ENCODE measurements at places on chromosomes 7 and 10.

DNA sequence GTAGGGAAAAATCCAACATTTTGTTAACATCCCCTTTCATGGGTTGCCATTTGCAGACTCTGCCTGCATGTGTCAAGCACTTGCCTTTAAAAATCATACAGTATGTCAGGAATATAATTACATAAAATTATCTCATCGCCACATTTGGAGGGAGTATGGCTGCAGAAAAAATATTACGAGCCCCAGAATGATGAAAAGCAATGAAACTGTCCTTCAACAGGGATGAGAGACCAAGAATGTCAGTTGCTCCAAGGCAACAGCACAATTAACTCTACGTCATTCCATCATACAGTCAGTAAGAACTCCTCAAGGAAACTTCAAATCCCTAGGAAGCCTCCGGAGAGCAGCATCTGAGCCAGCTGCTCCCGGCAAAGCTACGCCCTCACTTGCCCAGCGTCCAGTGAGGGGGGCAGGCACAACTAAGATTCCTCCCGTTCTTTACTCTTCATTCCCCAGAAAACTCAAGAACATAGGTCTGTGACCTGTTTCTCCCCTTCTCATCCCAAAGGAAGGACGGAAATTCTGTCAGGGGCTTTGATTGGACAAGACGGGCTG is 132.9 kb downstream of the ANLN start:
- no peak for DNase-seq

DNA sequence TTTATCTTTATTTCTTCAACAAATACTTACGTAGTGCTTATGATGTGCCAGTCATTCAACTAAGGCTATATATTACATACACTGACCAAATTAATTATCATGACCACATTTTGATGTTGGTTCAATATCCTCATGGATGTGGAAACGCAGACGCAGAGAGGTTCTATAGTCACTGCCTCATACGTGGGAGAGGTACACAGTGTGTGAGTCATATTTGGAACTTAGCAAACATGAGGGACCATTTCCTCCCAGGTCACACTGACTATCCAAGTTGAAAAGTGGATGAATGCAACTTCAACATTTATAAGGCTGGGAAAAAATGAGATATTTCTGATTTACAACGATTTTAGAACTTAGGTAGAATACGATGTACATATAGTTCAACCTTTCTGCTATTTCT is 113.6 kb downstream of the PRLHR start:
- no peak for DNase-seq

- DNase-seq, result no peak
Measured at GRCh38 chr10:61961278-61961677, 59.8 kb downstream of the ARID5B start.

GRCh38 chr10:85545874-85546273 is 820.7 kb downstream of the GRID1 start:
- DNase-seq, result no peak

DNA sequence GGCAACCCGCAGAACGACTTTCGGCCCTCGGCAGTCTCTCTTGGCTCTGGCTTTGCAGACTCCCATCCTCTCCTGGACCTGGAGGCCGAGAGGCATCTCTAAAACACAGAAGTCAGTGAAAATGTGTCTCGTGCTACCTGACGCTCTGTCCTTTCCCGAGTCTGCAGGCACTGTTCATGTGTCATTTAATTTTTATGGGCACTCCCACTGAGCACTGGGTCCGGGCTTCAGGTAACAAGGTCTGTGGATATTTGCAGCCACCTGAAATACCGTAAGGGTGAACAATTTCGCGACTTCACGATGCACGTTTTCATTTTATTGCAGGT is 96.8 kb downstream of the GLRX3 start:
- DNase-seq, result no peak

DNA sequence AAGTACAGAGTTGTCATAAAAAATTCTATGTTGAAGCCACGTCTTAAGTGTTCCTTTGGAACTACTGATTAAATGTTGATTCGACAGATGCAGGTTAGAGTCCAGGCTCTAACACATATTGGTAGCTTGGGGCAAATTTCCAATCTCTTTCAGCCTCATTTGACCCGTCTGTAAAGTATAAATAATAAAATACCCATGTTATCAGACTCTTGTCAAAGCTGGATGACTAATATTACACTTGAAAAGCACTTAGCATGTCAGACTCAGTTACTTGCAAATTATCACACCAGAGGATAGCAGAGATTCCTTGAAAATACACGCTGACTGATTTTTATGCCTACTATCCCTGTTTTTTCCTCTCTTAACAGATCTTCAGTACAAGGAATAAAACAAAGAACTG is 18.1 kb upstream of the MACC1 start:
- no peak for DNase-seq

GRCh38 chr10:25959540-25960232 is 25.7 kb downstream of the MYO3A start:
- DNase-seq, result no peak

DNA sequence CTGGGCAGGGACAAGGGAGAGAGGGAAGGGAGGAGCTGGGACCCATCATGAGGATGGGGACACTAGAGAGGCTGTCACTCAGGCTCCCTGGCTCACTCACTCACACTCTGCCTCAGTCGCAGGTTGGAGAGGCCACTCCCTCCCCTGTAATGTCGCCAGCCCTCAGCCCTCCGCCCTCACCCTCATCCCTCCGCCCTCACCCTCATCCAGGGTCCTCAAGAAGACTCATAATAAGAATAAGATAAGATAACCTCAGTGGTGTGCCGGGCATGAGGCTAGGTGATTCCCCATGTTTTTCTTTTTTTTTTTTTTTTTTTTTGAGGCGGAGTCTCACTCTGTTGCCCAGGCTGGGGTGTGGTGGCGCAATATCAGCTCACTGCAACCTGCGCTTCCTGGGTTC is 92.2 kb downstream of the GTF2IRD1 start:
- no peak for DNase-seq

GRCh38 chr7:105304040-105304895 is 84.5 kb downstream of the SRPK2 start:
- DNase-seq, result no peak

DNA sequence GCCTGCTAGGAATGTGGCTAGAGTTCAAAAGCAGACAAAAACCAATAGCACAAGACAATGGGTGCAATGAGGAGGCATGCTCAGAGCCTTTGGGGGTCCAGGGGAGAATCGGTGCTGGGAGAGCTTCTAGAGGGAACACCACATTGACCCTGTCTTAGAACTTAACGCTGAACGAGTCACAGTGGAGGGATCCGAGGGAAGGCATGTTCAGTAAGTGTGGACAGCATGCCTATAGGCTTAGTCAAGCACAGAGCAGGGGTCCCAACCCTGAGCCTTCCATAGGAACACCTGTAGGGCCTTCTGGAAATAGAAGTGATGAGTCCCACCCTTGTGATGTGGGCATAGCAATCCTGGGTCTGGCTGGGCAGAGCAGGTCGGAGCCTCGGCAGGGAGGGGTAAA is 148.7 kb downstream of the PKD1L1 start:
- no peak for DNase-seq

- DNase-seq, result peak; percentile 89
Measured at GRCh38 chr10:119206603-119207365, 587 bp upstream of the GRK5 start.

DNA sequence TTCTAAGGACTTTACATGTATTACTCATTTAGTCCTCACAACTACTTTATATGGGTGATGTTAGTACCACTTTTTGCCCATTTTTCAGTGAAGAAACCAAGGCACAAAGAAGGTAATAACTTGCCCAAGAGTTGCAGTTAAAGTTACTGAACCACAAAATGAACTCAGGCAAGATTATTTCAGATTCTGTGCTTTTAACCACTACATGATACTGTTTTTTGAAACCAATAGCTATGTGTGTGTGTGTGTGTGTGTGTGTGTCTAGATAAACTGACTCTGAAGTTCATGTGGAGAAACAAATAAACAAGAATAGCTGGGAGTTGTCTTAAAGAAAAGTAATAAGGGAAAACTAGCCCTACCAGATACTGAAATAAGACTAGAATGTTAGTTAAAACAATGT is 60.8 kb upstream of the OIT3 start:
- no peak for DNase-seq

DNA sequence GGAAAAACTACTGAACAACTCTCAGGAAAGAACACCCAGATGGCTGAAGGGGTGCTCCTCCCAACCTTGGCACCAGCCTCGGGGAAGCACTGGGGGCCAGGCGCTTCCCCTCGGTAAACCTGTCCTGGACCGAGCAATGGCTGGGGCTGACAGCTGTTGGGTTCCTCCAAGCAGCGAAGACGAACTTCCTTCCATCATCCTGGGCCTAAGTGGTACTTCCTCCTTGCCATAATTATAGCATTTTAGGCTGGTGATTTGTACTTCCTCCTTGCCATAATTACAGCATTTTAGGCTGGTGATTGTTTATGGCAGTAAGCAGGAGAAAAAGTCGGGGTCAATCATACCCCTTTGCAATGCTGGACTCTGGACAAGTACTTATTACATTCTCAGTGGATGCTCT is 69.3 kb downstream of the MYOF start:
- no peak for DNase-seq

DNA sequence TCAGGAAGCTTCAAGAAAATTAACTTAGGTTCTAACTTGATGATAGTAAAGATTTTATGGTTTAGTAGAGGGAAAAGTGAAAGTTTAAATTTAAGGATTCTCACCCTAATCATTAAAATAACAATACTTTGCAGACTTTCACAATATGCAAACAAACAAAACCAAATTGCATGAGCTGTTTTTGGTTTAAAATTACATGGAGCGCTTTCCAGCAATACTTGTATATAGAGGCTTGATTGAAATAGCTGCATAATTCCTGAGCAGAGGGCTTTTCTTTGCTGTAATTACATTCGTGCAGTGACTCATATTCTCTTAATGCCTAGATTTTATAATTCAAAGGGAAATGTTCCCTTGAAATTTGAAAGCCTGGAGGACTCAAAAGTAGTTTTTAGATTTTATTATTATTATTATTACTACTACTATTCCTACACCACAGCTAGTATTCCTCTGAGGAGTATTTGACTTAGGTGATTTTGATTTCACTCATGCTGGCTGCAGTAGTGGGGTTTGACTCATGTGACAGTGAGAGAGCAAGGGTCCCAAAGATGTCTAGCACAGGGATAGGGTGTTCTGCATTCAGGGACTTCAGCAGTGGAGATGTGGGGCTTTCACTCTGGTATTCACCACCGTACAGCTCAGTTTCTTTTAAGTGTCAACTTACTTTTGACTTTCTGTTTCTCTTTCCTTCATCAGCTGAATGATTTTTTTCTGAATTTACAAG is 138.1 kb downstream of the ADAM22 start:
- peak; percentile 30 for DNase-seq

GRCh38 chr7:157210682-157211081 is 72.0 kb downstream of the UBE3C start:
- DNase-seq, result no peak

DNA sequence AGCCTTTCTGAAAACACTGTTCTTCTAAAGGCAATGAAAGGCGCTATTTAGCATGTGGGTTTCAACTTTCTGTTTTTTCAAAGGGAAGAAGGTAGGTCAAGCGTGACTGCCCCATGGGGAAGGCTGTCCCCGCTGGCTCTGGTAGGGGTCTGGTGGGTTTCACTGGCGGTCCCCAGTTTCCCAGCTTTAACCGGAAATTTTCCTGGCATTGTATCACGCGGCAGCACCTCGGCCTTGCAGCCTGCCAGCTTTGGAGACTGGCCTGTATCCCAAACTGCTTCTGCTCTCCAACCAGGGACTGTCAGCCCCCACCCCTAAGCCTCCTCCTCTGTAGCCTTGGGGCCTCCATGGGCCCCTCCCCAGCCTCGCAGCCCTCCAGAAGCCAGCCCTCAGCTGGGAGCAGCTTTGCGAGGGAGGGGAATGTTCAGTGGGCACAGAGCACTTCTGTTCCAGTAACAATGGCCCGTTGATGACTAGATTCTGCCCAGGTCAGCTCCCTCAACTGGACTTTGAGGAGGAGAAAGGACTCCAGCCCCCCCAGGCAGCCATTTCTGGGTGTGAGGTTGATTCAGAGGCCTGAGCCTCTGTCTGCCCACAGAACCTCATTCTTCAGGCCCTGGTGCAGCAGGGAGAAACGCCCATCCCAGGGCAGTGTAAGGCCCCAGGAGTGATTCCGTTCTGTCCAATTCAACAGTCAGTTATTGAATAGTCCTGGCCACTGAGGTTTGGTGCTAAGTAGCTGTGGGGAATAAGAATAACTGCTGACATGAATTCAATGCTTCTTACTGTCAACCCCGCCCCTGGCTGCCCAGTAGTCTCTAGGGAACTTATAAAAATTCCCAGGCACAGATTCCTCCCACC is 17.1 kb downstream of the CHST3 start:
- DNase-seq, result no peak

DNA sequence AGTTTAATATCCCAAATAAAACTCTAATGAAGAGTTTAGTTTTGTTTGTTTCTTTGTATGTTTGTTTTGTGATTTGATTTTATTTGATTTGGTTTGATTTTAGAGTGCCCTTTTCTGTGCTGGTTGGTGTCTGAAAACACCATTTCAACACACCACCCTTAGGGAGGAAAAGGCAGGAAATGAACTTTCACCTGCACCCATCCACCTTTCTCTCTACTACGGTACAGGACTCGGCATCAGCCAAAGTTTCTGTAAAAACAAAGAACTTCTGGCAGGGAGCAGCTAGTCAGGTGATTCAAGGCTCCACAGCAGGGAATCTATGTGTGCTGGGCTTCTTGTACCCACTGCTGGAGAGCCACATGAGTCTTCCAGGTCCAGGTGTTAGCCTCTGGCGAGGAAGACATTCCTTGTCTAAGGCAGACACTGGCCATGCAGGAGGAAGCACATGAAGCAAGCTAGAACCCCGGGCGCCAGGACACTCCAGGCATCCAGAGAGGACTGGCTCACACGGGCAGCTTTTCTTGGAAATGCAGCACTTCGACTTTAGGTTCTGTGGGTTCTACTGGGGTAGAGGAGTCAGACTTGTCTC is 22.1 kb upstream of the STK17A start:
- no peak for DNase-seq

DNA sequence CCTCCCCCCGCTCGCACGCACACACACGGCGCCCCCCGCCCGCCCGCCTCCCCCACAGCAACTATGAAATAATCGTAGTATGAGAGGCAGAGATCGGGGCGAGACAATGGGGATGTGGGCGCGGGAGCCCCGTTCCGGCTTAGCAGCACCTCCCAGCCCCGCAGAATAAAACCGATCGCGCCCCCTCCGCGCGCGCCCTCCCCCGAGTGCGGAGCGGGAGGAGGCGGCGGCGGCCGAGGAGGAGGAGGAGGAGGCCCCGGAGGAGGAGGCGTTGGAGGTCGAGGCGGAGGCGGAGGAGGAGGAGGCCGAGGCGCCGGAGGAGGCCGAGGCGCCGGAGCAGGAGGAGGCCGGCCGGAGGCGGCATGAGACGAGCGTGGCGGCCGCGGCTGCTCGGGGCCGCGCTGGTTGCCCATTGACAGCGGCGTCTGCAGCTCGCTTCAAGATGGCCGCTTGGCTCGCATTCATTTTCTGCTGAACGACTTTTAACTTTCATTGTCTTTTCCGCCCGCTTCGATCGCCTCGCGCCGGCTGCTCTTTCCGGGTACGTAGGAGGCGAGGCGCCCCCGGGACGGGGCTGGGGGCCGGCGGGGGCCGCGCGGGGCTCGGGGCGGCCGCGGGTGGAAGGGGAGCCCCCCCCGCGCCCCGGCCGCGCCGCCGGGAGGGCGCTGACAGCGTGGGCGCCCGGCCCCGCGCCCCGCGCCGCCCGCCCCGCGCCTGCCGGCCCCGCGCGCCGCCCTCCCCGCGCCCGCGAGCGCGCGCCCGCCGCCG is 441 bp downstream of the BMI1 start:
- DNase-seq, result peak; percentile 84

Measured in GM20000 (cell line).